ENCODE measurements at places on chromosomes 11 and 22.

DNA sequence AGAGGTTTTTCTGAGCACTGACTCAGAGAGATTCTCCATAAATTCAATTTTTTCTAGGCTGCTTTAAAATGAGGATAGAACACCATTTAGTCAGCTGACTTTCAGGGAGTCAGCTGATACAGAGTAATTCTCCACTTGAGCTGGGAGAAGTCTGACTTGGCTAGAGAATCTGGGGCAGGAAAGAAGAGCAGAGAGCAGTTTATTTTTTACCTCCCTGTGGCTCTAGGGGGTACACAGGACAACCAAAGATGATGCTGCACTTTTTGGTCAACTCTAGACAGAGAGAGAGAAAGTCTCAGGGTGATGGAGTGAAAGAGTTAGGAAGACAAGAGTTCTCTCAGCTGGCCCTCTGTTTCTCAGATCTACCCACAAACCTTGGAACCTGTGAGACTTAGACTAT lies 67.3 kb upstream of the EED start:
- DNase-seq: no peak

DNA sequence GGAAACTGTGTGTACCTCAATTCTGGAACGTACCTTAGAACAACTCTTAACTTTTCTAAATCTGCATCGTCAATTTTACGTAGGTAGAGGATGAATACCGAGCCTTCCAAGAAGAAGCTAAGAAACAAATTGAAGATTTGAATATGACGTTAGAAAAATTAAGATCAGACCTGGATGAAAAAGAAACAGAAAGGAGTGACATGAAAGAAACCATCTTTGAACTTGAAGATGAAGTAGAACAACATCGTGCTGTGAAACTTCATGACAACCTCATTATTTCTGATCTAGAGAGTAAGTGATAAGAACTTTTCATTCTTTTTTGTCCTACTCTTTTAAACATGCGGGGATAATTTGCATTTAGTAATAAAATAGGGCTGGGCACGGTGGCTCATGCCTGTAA lies 53.5 kb downstream of the SPECC1L start:
- no peak for DNase-seq

DNA sequence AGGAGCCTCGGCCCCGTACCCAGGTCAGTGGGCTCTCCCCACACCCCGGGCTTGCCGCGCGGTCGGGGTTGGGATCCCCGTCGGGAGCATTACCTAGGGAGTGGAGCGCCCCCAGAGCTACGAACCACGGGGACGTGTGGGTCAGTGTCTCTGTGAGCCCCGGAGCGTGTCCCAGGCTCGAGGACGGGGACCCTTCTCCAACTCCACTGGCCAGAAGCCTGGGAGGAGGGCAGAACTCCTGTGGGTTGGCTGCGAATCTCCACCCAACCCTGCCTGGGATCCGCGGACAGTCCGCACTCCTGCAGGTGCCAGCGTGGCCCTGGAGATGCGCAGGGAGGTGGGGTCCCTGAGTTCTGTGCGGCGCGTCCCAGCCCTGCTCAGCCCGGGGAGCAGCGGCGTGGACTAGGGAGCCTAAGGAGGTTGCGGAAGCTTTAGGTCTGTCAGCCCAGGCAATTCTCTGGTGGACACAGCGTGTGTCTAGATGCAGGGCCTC lies 346 bp downstream of the PPFIBP2 start:
- DNase-seq: no peak

DNA sequence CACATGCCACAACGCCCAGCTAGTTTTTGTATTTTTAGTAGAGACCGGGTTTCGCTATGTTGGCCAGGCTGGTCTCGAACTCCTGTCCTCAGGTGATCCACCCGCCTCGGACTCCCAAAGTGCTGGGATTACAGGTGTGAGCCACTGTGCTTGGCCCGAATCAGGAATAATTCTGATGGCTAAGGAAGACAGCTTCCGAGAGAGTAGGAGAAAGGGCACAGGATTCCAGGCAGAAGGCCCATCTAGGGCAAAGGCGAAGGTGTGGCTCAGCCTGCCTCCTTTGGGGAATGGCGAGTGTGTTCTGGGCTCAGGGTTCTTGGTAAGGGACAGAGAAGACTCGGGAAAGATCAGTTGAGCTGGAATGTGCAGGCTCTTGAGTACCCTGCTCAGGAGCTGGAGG lies 1.6 kb upstream of the SYCE3 start:
- DNase-seq: no peak

- no peak for DNase-seq
Observed at GRCh38 chr11:90947930-90948329, 725.1 kb upstream of the CHORDC1 start.

GRCh38 chr11:130166457-130166784 lies 6.8 kb downstream of the ST14 start:
- DNase-seq: no peak

DNA sequence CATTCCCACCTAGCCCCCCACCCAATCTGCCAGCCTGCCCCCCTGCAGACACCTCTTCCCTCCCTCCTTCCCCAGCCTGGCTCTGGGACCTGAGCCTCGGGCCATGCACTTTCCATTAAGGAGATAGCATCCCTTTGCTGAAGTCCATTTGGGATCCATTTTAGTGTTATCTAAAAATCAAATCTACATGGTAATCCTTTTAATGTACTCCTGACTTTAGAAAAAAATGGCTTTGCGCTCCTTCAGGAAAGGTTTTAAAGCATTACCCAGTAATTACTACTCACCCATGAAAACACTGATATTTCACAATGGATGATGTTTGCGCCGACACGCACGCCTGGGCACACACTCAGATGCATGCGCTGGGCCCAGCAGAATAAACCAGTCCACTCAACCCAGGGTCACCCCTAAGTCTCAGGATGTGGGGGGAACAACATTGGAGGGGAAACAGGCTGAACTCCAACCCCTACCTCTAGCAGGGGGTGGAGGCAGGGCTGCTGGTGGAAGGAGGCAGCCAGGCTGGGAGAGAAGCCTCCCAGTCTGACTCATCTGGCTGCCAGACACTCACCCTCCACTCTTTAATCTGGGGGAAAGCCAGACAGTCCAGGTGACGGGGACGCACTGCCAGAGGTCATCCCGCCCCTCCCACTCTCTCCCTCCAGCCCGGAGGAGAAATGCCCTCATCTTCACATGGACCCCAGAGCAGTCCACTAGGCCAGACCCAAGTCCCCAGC lies 29.8 kb downstream of the LMO1 start:
- DNase-seq: no peak

GRCh38 chr11:30346068-30346688 lies 23.3 kb downstream of the ARL14EP start:
- no peak for DNase-seq

- DNase-seq: no peak
Observed at GRCh38 chr11:75155570-75156422, 4.9 kb downstream of the SLCO2B1 start.

All from T-helper 1 cell (primary cell).